ENCODE measurements at places on chromosomes 2 and 18. TPM values are rescaled to one million over a fixed set of nuclear protein-coding genes. Genes with fewer than 3 reads are reported as not detected.

Gene HAUS1
- total RNA-seq: 68.1 TPM

Gene BAZ2B
- total RNA-seq: 31.1 TPM

Gene SPP2
- total RNA-seq: not detected

Gene ATIC
- total RNA-seq: 285 TPM

Gene LCT
- total RNA-seq: not detected

Gene RGPD5
- total RNA-seq: 36.5 TPM

Gene OTOS
- not detected for total RNA-seq

Gene MROH2A
- total RNA-seq: 0.16 TPM

Gene HMSD
- 3.0 TPM for total RNA-seq

Gene ST6GAL2
- 8.6 TPM for total RNA-seq

GRCh38 chr2:215479536-215480240 lies 43.8 kb upstream of the FN1 start:
- no peak for DNase-seq

DNA sequence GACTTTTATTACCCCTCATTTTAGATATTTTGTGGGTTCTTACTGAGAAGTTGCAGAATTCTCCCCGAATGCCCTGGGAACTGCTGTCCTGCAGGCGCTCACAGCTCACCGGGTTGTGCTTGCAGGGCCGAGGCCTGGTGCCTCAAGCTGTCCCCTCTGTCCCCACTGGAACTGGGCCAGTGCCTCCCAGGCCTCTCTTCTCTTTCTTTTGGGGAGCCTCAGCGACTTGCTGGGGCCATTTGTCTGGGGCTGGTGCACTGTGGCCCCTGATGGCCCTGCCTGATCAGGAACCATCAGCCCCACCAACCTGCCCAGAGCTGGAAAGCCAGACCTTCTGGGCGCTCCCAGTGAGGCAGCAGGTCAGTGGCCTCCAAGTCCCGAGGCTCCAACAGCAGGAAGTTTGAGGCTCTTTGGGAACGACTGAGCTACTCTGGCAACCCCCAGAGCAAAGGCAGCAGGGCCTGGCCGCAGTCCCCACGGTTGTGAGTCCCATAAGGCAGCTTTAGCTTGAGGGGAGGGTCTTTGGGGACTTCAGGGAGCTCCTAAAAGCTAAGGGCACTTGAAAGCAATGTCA lies 14.7 kb upstream of the NEU4 start:
- no peak for DNase-seq

DNA sequence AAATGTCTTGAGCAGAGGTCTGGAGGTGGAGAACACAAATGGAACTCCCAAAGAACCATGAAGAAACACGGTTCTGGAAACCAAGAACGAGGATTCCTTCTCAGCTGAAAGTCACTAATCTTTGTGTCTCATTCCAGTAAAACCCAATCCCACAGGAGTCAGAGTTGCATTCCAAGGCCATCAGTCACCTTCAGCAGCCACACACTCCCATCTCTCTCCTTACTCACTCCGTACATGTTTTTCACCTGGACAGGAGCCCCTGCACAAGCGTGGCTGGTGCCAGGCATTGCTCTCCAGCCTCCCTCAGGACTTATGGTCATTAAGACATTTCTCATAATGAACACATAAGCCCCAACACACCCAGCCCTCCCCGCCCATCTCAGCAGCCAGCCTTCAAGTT lies 175.4 kb upstream of the SIX2 start:
- no peak for DNase-seq

DNA sequence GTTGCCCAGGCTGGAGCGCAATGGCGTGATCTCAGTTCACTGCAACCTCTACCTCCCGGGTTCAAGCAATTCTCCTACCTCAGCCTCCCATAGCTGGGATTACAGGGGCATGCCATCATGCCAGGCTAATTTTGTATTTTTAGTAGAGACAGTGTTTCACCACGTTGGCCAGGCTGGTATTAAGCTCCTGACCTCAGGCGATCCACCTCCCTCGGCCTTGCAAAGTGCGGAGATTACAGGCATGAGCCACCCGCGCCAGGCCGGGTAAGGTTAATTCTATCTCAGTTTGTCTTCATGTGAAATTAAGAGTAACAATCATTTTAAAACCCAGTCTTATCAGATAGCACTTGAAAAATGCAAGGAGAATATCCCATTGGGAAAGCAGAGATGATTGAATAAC lies 1681.7 kb upstream of the DDX18 start:
- DNase-seq: no peak

GRCh38 chr18:65082907-65083306 lies 667.9 kb upstream of the CDH7 start:
- no peak for DNase-seq

DNA sequence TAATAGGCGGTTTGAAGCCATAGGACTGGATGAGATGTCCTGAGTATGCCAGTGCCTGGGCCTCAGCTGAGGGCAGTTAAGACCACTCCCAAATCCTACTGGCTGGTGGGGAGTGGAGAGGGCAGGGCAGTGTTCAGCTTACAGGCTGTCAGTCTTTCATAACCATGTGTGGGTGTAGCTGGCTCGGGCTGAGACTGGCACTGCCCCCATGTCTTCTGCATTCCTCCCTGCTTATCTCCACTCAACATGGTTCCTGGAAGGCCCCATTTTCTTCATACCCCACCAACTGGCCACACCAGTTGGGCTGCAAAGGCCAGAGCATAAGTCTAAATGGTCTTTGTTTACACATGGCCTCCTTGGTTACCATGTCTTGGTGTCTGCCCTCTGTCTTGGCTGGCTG lies 17.2 kb upstream of the IL37 start:
- no peak for DNase-seq

DNA sequence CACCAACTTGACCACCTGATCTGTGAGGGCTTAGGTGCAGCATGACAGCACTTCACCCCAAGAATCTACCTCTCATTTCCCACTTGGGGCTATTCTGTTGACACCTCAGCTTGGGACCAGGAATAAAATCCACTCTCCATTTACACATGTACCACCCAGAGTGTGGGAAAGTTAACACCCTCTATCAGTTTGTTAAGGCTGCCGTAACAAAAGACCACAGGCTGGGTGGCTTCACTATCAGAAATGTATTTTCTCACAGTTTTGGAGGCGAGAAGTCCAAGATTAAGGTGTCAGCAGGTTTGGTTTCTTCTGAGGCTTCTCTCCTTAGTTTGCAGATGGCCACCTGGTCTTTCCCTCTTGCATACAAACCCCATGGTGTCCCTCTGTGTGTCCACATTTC lies 277.7 kb upstream of the ERBB4 start:
- no peak for DNase-seq

- DNase-seq: no peak
These were observed 302.7 kb upstream of the TNP1 start for GRCh38 chr2:217162533-217162932.

- DNase-seq: no peak
These were observed 950.1 kb downstream of the TRIB2 start for GRCh38 chr2:13666582-13667414.

- DNase-seq: no peak
These were observed 25.3 kb downstream of the SCG2 start for GRCh38 chr2:223576873-223577272.

GRCh38 chr18:53417003-53417402 lies 807.5 kb downstream of the MBD2 start:
- DNase-seq: no peak

DNA sequence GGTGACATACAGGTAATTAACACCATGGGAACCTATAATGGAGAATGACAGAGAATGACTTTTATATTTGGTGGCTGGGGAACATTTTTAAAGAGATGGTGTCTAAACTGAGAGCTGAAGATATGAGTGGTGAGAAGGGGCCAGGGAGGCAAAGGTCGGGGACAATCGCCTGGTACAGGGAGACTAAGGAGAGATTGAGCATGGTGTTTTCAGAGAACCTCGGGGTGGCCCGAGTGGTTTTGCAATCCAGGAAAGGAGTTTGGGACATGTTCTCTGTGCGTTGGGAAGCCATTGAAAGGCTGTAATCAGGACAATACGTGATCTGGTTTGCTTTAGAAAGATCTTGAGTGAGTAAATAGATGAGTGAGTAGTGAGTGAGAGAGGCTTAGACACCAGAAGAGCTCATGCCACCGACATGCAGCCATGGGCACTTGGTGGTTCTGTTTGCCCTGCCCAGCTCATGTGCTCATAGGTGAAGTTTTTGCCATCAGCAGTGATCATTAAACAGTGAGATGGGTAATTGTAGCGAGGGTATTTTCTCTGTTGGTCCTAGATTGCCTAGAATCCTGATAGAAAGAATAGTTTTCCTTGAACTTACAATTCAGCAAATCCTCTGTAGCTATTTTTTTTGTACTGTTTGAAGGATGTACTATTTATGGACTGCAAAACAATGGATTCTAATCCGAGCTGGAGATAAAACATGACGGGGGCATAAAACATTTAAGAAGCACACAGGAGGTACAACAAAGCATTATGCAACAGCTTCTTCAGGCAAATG lies 114.7 kb downstream of the SH3RF3 start:
- no peak for DNase-seq

DNA sequence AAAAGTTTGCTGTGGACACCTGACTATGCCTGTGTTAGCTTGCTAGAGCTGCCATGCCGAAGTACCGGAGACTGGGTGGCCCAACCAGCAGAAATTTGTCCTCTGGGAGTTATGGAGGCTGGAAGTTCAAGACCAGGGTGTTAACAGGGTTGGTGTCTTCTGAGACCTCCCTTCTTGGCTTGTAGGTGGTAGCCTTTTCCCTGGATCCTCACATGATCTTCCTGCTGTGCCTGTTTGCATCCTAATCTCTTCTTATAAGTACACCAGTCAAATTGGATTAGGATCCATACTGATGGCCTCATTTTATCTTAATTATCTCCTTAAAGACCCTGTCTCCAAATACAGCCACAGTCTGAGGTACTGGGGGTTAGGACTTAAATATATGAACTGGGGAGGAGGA lies 845 bp downstream of the TMEM177 start:
- DNase-seq: no peak

GRCh38 chr2:102061962-102062795 lies 70.4 kb downstream of the IL1R2 start:
- no peak for DNase-seq

DNA sequence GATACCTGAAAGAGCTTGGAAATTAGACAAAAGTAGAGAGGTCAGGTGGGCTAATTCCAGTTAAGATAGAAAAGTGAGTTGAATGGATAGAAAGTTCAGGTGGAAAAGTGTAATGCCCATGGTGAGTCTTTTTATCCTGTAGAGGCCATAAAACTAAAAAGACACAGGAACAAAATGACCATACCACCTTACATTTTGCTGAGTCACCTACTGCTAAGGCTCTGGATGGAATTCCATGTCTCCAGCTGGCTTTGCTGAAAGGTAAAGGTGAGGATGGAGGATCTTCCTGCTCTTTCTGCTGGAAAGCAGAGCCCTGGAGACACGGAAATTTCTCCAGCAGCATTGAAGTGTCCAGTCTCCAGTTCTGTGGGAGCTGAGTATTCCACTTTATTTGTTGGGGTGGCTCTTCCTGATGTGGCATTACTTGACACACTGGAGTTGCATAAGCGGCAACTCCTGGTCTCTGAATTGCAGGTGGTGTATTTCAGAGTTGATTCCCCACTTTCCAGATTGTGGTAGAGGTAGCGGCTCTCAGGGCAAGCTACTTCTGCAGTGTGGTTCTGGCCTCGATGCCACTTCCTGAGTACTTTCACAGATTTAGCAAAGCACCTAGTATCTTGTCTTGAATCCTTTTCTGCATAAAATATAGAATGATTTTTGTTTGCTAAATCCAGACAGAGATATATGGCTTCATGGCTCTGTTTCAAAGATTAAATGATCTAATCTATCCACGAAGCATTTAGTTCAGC lies 10.7 kb downstream of the IL1RL2 start:
- no peak for DNase-seq

DNA sequence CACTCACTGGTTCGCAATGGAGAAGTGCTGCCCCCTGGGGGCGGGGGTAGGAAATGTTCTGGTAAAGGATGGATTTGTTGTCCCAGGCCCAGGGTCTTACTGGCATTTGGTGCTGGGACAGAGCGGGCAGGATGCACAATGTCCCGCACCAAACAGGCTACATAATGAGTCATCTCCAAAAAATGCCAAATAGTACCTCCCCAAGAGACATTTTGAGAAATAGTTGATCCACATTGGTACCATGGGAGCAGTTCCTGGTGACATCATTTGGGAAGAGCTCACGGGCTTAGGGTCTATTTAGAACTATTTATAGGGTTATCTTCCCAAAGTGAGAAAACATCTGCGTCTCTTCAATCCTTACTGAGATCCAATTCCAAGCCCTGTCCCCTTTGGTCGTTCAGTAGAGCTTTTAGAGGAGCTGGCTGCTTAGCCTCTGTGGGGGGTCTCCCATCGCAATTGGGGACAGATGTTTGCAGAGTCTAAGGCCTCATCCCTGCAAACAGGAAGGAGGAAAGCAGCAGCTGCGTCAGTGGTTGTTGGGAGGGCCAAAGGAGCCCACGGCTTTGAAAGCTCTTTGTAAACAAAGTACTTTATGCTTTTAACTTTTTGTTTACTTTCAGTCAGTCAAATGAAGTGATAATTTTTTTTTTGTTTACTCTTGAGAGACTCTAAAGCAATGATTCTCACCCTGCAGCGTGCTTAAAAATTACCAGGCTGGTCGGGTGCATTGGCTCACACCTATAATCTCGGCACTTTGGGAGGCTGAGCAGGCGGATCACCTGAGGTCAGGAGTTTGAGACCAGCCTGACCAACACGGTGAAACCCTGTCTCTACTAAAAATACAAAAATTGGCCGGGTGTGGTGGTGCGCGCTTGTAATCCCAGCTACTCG lies 49.3 kb downstream of the GREB1 start:
- peak; percentile 84 for DNase-seq

- DNase-seq: no peak
These were observed 203.0 kb downstream of the CAMKMT start for GRCh38 chr2:44564752-44565151.

DNA sequence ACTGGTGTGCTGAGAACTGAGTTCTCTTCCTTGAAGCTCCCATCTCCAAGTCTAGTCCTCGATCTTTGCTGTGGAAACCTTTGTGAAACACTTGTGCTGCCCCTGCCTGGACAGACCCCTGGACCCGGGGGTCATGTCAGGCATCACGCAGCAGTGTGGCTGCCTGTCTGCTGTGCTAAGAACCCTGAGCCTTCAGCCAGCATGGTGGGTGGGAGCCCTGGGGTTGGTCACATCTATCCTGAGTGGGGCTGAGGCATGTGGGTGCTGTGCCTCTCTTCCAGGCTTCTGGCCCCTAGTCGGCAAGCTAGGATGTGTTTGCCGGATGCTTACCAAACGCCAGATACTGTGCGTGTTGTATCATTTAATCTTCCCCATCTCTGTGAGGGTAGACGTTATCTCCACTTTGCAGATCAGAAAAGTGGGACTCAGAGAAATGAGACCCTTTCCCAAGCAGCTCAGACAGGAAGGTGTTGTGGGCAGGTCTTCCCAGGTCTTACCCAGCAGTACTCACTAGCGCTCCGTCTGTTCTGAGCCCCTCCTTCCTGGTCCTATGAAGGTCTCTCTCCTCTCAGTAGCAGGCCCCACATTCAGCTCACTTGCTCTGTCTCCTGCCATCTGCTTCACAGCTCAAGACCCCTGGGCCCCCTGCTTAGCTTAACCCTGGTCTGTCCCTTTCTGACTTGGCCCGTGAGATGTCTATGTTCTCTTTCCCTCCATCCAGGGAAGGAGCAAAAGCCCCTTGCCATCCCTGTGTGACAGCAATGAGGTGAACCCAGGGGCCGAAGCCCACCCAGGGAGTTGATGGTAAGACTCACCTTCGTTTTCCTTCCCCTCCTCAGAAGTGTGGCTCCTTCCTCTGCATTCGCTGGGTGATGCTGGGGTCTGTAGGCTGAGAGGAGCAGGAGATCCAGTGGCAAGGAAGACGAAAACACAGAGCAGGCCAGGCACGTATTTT lies 242.8 kb downstream of the FAM210A start:
- no peak for DNase-seq
